Natural killer cell (primary cell): ENCODE measurements at places on chromosomes 7 and 10. TPM values are rescaled to one million over a fixed set of nuclear protein-coding genes. Genes with fewer than 3 reads are reported as not detected.
A peak's percentile ranks its signal among the peaks of the same experiment; 100 is the strongest.

- no peak for DNase-seq
- no peak overlapping the region for H3K4me3 ChIP-seq
- no peaks in the 10 kb centered on the region for H3K27me3 ChIP-seq
- H3K27ac ChIP-seq = no peak overlapping the region
- H3K36me3 ChIP-seq = no peaks in the 10 kb centered on the region
Observed at GRCh38 chr7:26609532-26609931, 254.9 kb downstream of the SKAP2 start.

DNA sequence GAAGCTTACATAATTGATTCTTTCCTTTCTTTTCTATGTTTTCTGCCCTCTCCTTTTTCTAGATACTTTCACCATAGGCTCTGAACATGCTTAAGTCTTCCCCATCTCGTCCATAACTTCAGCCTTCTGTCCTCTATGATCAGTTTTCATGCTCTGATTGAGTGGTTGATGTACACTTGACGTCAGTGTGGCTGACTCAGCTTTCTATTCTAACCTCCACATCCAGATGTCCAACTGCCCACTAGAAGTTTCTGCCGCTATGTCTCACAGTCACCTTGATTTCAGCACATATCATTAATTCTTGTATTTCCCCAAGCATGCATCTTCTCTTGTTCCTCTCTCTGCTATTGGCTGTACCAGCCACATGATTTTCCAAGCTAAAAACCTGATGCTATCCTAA lies 15.0 kb downstream of the CDK14 start:
- H3K4me1 ChIP-seq = no peaks in the 10 kb centered on the region
- no peak overlapping the region for H3K4me3 ChIP-seq
- H3K27ac ChIP-seq = no peak overlapping the region

ATOH7 gene
- total RNA-seq = not detected

GRCh38 chr10:62109587-62110293 lies 158.9 kb downstream of the RTKN2 start:
- no peak overlapping the region for H3K4me3 ChIP-seq
- peaks cover 14% of the 10 kb centered on the region for H3K4me1 ChIP-seq

- DNase-seq = no peak
- peak overlapping the region; percentile 92 for H3K27ac ChIP-seq
- peak overlapping the region; percentile 76 for H3K4me3 ChIP-seq
- no peaks in the 10 kb centered on the region for H3K27me3 ChIP-seq
- no peaks in the 10 kb centered on the region for H3K36me3 ChIP-seq
Observed at GRCh38 chr7:16646472-16647072, 591 bp downstream of the BZW2 start.

DNA sequence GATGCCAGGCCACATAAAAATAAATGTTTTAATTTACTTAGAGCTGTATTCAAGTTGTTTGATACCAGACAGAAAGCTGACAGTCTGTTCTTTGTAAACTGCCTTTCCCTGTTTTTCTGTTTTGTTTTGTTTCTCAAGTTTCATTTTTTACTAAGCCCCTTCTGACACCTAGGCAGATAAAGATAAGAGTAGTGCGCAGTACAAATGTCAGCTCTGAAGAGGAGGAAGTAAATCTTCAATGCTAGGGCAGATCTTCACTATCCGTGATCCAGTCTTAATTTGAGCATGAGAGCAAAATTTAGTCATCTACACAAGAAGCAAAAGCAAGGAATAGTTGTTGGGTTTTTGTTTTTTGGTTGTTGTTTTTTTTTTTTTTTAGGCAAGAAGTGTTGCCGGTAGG lies 27.3 kb downstream of the MTURN start:
- H3K27ac ChIP-seq = peak overlapping the region; percentile 53
- peaks cover 39% of the 10 kb centered on the region for H3K4me1 ChIP-seq
- no peak overlapping the region for H3K4me3 ChIP-seq
- DNase-seq = no peak
- no peaks in the 10 kb centered on the region for H3K36me3 ChIP-seq
- H3K27me3 ChIP-seq = no peaks in the 10 kb centered on the region

DNA sequence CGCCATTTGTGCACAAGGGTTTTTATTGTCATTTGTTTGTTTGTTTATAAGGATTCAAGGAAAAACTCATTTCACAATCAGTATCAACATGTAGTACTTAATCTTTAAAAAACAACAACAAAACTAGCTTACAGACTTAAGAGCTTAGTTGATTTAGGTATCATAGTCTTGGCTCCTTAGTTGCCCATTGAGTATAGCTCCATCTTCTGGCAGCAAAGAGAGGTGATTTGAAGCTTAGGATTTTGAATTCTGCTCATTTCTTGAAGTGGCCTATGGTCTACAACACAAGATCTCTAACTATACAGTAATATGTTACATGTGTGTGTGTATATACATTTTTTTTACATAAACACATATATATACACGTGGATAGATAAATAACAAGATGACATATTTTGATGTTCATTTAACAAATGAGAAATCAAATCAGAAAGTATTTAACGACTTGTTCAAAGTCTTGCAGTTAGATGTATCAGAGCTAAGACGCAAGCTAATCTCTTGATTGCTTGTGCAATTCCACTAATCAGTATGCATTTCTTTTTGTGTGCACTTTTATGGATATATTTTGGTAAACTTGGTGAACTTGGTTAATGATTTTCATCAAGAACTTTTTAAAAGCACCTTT lies 307.3 kb downstream of the CAMK1D start:
- DNase-seq = no peak
- no peaks in the 10 kb centered on the region for H3K27me3 ChIP-seq
- H3K27ac ChIP-seq = no peak overlapping the region
- no peaks in the 10 kb centered on the region for H3K36me3 ChIP-seq
- H3K4me3 ChIP-seq = no peak overlapping the region
